AG04450 (cell line): ENCODE measurements at places on chromosomes 16 and 17.

- DNase-seq, result no peak
These were observed at the start of gene HAS3 for GRCh38 chr16:69105501-69106361. HAS3 (plus strand) TSS chr16:69105653; CDS start chr16:69109396, 3,743 bp downstream.

DNA sequence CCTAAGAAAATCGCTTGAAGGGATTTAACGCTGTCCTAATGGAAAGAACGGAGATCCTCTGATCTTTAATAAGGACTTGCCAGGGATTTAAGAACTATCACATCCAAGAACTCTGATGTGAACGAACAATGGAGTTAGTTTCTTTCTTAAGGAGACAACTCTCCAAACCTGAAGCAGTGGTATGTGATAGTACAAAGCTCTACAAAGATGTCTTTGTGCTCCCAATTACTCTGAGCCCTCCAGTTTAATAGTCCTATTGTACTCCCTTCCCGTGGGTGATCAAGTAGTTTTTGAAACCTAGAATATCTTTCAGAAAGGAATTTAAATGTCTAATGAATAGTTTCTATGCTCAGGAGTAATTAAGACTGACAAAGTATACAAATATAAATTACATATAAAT is 123.8 kb downstream of the FTO start:
- DNase-seq, result no peak

GRCh38 chr16:10031473-10031872 is 150.8 kb downstream of the GRIN2A start:
- no peak for DNase-seq

DNA sequence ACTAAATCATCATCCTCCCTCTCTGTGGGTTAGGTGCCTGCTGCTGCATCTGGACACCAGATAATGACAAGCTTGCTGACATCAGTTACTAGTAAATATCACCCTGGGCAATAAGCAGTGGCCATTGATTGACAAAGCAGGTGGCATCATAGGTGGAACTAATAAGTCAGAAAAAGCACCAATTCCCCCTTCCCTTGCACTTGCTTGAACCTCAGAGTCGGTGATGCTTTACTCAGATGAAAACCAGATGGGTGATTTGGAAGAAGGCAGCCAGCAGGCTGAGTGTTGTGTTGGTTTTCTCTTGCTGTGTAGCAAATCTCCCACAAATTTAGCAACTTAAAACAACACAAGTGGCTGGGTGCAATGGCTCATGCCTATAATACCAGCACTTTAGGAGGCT is 146.9 kb upstream of the NOL11 start:
- DNase-seq, result no peak

DNA sequence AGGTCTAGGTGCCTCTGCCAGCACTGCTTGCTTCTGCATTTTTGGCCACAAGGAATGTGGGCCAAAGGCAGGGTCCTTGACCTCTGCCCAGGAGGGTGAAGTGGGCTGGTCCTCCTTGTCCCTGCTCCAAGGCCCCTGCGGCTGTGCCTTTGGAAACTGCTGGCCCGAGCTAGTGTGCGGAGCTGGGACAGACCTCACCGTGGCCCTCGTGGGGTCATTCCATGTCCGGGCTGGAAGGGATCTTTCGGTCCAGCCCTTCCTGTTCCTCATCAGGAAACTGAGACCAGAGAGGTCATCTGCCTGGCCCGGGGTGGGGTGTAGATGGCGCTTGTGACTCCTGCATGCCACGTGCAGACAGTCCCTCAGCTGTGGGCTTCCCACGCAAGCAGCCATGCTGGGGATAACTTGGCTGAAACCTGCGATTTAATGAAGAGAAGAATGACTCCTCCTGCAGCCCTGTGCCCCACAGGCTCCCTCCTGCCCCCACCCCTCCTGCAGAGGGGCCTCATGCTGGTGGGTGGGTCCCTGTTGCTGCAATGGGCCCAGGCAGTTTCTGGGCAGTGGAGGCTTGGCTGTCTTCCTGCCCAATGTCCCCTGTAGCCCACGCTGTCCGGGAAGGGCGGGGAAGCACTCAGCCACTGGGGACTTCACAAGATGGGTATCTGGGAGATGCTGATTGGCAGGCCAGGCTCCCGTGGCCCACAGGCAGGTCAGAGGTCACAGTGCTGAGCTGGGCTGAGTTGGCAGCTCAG is 245.2 kb downstream of the SEC14L1 start:
- no peak for DNase-seq

- DNase-seq, result peak; percentile 67
These were observed 12.1 kb upstream of the USP10 start for GRCh38 chr16:84687715-84688114.

DNA sequence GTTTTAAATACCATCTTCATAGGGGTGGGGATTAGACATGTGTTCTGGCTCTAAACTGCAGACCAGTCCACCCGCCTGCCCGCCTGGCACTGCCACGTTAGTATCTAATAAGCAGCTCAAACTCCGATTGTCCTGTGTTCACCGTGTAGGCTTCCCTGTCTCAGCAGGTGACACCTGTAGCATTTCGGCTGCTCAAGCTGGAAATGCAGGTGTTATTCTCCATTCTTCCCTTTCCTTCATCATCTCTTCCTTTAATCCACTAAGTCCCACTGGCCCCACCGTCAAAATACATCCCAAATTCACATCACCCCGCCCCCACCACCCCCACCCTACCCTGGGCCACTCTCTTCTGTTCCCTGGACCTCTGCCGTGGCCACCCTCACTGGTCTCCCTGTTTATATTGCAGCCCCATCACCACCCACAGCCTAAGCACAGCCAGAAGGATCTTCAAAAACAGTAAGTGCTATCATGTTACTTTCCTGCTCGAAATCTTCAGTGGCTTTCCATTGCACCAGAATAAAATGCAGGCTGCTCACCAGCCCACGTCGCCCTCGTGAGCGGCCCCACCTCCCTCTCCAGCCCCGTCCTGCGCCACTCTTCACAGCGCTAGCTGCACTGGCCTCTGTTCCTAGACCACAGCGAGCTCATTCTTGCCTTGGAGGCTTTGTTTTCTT is 65.1 kb downstream of the RTN4RL1 start:
- DNase-seq, result peak; percentile 48

DNA sequence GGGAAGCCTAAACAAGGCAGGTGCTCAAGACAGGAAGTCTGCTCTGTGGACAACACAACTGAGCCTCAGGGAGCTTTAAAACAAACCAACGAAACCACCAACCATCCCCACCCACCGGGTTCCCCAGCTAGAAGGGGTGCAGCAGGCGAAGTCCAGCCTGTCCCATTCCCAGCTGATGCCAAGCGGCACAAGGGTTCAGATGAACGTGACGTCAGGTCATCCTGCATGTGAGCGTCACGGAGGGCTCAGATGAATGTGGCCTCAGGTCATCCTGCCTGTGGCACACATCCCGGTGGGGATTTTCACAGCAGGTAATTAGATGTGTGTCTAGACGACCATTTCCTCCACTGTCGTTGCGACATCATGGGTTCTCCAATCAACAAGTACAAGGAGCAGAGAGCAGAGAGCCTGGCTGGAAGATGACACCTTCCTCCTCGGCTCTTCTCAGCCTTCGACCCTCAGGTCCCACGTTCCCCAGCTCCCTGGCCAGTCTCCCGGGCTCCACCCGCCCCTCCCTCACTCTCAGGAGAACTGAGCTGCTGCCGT is 246.5 kb downstream of the FOXL1 start:
- no peak for DNase-seq

DNA sequence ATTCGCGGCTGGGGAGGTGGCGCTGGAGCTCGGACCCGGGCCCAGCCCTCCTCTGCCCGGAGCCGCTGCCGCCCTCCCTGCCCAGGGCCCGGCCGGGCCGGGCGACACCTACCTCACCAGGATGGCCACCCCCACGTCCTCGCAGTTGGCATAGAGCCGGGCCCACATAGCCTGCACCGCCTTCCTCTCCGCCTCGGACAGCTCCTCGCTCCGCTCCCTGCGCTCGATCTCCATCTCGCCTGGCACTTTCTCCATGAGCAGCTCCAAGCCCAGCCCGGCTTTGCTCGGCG is 276 bp downstream of the CYGB start:
- no peak for DNase-seq

- no peak for DNase-seq
These were observed 2.0 kb downstream of the B3GNT9 start for GRCh38 chr16:67148656-67149275.

GRCh38 chr17:50499721-50500120 is 8.5 kb upstream of the MYCBPAP start:
- no peak for DNase-seq

- DNase-seq, result peak; percentile 11
These were observed 35.1 kb downstream of the MFSD11 start for GRCh38 chr17:76772842-76773525.

GRCh38 chr16:7090628-7091115 is 242.0 kb upstream of the RBFOX1 start:
- no peak for DNase-seq

- no peak for DNase-seq
These were observed 1.5 kb upstream of the NPTX1 start for GRCh38 chr17:80477647-80478478.

- DNase-seq, result peak; percentile 68
These were observed 1.0 kb upstream of the ABCC12 start for GRCh38 chr16:48156790-48157209.

DNA sequence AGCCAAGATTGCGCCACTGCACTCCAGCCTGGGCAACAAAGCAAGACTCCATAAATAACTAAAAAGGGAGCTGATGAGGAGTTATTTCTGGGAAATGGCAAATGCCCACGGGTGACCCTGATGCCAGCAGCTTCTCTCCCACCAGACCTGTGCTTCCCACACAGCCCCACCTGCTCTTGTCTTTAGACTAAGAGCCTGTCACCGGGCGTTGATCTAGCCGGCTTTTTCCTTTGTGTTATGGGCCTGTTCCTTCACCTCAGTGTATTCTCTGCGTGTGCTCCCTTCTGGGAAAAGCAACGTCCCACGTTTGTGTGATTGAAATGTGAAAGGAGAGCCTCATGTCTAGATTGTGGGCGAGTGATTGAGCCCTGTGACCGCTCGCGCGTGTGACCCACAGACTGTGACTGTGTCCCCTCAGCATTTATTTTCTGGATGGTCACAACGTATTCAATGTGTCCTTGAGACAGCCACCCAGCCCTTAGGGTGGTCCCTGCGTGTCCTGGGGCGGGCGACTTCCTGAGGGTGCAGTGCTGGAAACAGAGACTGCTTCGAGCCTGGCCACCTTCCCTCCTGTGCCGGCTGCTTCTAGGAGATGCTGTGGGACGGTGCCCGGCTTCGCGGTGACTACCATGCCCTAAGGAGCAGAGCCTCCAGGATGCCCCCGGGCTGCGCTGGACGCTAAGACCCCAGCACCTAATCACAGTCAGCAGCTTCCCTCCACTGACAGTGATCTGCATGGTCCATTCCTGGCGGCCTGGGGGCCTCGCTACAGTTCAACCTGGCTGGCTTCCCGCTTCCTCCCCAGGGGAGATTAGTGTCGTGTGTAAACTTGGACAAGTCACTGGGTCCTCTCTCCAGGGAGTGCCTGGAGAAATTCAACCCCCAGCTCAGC is 7.8 kb upstream of the RNPS1 start:
- DNase-seq, result no peak
